ENCODE measurements at places on chromosomes 5 and 9.

- DNase-seq = no peak
These were observed 17.2 kb upstream of the EFNA5 start for GRCh38 chr5:107687937-107688336.

GRCh38 chr5:147560718-147561331 is 51.0 kb upstream of the DPYSL3 start:
- no peak for DNase-seq

DNA sequence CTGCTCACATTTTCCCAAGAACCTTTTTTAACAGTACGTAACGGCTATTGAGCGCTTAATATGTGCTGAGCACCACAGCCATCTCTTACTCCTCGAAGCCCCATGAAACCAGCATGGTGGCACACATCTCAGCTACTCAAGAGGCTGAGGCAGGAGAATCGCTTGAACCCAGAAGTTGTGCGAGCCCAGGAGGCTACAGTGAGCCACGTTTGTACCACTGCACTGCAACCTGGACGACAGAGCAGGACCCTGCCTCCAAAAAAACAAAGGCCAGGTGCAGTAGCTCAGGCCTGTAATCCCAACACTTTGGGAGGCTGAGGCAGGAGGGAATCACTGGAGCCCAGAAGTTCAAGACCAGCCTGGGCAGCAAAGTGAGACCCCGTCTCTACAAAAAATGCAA is 28.2 kb downstream of the AQP7 start:
- DNase-seq = no peak

- DNase-seq = no peak
These were observed 868 bp upstream of the C1QTNF2 start for GRCh38 chr5:160371294-160371693.

- no peak for DNase-seq
These were observed 49.2 kb upstream of the SHOC1 start for GRCh38 chr9:111843971-111844370.

GRCh38 chr5:151491062-151491461 is 43.7 kb downstream of the SLC36A1 start:
- DNase-seq = no peak

DNA sequence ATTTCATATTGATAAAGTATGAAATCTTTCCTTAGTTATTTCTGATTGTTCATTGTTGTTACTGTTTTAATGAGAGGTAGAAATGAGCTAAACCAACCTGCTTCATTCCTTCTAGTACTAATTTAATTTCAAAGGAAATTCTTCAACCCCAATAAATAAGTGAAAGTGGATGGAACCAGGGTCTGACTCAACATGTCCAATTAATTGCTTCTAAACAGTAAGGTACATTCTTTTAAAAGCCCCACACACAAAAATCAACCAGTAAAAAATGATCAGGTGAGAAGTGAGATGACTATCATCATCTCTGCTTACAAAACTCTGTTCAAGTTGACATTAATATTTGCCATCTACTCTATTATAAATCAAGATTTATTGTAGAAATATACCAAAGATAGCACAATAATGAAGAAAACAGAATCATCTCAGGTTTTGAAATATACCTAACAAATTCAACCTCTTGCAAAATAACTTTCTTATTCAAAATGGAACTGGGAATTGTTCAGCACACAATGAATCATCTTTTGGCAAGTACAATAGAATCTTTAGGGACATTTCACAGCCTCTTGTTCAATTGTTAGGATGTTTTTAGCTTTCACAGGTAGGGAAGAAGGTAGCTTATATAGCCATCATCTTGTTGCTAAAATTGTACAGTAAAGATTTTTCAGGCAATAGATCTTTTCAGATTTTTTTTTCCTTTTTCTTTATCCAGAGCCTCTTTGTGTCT is 114.5 kb downstream of the RPS23 start:
- no peak for DNase-seq

DNA sequence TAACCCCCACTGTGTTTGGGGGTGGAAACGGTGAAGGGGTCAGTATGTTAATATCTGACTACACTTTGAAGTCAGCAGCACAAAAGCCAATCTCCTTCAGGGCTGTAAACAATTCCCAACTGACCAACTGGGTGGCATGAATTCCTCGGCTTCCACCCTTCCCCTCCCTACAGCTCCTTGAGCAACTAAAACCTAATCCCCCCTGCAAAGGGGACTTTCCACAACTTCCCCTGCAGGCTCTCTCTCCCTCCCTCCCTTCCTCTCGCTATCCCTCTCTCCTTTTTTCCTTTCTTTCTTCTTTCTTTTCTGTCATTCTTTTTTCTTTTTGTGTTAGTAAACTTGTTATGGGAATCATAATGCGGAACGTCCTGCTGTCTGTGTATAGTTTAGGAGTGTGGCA is 65.1 kb upstream of the PTCH1 start:
- no peak for DNase-seq

DNA sequence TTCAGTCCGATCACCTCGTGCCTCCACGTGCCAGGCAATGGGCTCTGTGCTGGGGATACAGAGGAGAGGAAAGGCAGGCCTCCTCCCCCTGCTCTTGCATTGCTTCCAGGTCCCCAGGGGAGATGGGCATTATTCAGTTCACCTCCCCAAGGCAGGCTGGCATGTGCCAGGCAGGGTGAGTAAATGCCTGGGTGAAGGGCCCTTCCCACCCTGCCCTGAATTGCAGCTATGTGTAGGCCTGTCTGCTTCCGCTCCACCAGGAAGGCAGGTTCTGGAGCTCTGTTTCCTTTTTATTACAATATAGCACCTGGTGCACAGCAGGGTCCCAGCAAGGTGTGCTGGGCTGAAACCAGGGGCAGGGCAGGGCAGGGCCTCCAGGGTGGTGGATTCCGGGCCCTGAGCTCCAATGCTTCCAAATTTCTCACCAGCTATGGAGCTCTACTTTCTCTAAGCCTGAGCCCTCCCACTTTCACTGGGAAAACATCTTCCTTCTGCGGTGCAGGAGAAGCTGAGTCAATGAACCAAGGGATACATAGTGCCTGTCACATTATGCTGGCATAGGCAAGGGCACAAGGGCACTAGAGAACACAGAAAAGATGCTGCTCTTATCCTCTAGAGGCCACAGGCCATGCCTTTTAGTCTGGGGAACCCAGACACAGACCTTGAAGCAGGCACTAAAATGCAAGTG is 42.0 kb downstream of the SHB start:
- no peak for DNase-seq

DNA sequence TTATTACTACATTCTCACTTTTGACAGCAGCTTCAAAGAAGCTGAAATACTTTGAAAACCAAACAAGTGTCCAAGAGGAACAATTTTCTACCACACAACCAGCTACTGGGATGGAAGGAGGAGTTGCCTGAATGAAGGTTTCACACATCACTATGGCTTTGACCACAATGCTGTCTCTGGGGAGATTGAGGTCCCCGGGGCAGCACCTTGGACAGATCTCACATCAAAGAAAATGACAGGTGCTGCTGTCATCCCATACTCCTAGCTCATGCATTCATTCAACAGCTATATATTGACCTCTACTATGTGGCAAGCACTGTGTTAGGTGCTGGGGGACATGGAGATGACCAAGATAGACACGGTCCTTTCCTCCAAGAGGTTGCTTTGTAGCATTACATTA is 233.2 kb upstream of the RASEF start:
- no peak for DNase-seq

DNA sequence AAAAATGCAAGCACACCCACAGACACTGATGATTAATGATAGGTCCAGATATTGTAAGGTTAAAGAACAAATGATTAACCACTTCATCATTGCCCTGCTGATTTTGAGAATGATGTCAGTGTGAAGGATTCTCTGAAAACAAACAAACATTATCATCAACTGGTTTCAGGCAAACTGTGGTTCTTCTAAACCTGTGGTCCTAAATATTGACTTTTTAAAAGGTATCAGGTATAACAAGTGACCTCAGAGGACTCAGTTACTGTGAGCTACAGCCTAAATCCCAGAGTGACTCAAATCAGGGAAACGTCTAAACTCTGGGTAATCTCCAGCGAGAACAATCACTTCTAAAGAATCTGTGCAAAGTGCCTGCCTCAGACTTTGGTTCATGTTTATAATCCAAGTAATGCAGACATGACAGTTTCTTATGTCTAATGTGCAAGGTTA is 172.3 kb upstream of the CDH6 start:
- no peak for DNase-seq

- no peak for DNase-seq
These were observed 86.8 kb downstream of the NSUN2 start for GRCh38 chr5:6545770-6546690.

GRCh38 chr9:137213160-137214060 is 7.9 kb downstream of the NDOR1 start:
- no peak for DNase-seq

GRCh38 chr5:170151097-170151831 is 45.6 kb downstream of the FOXI1 start:
- DNase-seq = no peak

GRCh38 chr5:55966284-55966683 is 28.5 kb downstream of the IL6ST start:
- DNase-seq = no peak

GRCh38 chr5:177370488-177371119 is 12.9 kb downstream of the RGS14 start:
- no peak for DNase-seq

- no peak for DNase-seq
These were observed 120.9 kb upstream of the TARS1 start for GRCh38 chr5:33319841-33320240.

DNA sequence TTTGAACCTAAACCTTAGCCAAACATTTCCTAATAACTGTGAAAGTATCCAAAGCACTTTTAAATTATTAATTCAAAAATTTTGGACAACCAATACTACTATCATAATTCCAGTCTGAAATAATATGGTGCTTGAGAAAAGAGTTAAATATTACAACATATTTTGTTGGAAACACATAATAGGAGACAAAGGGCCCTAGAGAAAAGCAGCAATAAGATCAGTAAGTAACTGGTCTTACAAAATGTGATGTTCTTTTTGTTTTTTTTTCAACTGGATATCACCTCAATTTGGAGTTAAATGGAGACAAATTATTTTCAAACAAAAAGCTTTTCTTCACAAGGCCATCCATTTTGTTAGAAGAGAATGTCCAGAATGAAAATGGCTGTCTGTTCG is 21.1 kb downstream of the SRFBP1 start:
- no peak for DNase-seq

GRCh38 chr5:39256477-39257235 is 37.3 kb upstream of the FYB1 start:
- no peak for DNase-seq

GRCh38 chr5:157741131-157741530 is 2.4 kb upstream of the LSM11 start:
- DNase-seq = no peak

- no peak for DNase-seq
These were observed 19.1 kb upstream of the DELE1 start for GRCh38 chr5:141904551-141904950.

DNA sequence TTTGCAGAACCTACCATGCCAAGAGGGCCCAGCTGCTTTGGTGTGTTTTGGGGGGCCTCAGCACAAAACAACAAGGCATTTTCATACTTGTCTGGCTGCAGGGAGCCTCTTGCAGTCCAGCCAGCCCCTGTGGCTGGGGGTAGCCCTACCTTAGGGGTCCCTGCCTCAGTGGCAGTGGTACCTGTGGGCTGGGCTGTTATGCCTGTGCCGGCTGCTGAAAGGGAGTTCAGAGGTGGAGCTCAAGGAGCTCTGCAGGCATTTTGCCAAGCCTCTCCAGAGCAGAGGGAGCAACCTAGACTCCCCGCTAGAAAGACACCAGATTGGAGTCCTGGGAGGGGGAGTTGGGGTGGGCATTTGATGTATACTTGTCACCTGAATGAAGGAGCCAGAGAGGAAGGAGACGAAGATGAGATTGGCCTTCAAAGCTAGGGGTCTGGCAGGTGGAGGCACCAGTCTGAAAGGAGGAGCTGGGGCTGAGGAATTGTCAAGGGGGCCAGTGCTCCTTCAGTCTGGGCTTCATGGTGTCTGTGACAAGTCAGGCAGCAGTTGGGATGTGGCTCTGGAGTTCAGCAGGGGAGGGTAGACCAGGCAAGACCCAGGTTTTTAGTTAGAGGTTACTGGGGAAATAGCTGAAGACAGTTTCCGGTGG is 1.5 kb downstream of the SHROOM1 start:
- no peak for DNase-seq

- DNase-seq = no peak
These were observed 9.9 kb downstream of the ZFAND5 start for GRCh38 chr9:72355153-72355552.

DNA sequence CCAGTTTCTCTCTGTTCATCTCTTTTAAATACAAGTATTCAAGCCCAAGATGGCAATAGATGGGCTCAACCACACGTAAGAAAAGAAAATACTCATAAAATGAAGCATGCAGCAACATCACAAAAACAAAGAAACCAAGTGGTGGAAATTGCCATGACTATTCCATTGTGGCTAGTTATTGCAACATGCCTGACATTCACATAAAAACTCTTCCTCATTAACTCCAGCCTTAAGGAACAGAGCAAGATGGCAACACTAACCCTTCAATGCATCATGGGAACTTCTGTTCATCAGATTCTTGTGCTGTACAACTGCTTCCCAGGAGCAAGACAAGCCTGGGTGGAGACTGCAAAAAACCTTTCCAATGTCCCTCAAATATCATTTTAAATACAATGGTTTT is 1.4 kb upstream of the GLIS3 start:
- DNase-seq = no peak

- no peak for DNase-seq
These were observed 6.6 kb downstream of the SLC22A4 start for GRCh38 chr5:132300577-132301343.

- DNase-seq = no peak
These were observed 202.1 kb downstream of the RFX3 start for GRCh38 chr9:3323714-3324113.

GRCh38 chr9:91465420-91465819 is 41.8 kb upstream of the NFIL3 start:
- no peak for DNase-seq

DNA sequence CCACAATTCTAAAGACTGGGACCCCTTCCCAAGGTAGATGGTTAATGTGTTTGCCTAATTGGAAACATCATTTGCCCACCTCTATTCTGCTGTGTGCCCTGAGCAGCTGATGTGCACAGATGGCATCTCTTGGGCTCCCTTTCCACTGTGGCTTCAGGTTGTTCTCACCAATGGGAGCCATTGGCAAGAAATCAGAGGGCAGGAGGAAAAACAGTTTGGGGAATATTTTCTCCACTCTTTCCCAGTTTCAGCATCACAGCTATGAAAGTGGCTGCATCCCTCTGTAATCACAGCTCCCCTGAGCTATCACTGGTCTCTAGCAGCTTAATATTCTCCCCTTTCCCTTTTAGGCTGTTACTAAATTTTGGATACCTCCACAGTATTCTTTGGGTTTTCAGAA is 911.6 kb upstream of the SEMA6A start:
- DNase-seq = no peak

DNA sequence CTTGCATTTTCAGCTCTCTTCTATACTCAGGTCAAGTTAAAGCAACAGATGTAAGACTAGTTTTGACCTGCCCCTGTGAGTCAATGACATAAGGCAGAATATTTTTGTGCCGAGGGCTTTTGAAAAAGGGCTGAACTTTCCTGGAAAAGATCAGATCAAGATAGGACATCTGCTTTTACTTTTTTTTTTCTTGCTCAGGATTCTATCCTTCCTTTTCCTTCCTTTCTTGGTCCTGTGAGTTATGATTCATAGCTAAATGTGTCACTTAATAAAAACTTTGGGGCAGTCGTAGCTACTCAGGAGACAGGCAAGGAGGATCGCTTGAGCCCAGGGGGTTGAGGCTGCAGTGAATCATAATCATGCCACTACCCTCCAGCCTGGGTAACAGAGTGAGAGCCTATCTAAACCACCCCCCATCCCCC is 84.3 kb upstream of the BRINP1 start:
- DNase-seq = no peak

Data from esophagus squamous epithelium (tissue), 5 donors.